ENCODE measurements at places on chromosomes 2 and 18.

DNA sequence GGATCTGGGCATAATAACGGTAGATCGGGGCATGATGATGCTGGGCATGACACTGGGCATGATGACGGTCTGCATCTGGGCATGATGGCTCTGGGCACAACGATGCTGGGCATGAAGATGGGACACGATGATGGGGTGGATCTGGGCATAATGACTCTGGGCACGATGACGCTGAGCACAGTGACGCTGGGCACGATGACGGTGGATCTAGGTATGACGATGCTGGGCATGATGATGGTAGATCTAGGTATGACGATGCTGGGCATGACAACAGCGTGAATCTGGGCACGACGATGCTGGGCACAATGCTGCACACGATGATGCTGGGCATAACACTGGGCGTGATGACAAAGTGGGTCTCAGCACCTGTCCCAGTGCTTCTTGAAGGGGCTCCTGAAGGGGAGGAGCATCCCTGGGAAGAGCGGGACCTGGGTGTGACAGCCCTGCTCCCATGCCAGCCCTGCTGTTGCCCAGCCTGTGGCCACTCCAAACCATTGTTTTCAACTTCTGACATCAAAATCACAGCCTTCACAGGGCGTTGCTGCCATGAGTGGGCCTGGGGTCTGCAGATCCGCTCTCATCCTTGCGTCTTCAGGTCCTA, 30.4 kb upstream of the ALLC start:
- peak; percentile 6 for DNase-seq

DNA sequence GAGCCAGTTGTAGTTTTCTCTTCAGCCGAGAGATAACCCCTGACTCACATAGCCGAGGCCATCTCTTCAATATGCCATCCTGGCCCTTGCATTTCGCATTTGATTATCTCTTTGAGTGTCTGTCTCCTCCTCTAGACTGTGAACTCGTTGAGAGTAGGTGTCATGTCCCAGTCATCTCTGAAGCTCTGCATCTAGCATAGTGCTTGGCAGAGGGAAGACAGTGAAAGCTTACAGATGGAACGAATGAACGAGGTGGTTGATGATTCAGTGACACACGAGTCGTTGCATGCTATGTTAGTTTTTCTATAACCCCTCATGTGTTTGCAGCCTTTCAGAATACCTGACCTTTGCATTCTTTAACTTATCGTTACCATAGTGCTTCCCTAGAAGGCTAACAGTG, 59.9 kb upstream of the CYRIA start:
- DNase-seq: no peak

DNA sequence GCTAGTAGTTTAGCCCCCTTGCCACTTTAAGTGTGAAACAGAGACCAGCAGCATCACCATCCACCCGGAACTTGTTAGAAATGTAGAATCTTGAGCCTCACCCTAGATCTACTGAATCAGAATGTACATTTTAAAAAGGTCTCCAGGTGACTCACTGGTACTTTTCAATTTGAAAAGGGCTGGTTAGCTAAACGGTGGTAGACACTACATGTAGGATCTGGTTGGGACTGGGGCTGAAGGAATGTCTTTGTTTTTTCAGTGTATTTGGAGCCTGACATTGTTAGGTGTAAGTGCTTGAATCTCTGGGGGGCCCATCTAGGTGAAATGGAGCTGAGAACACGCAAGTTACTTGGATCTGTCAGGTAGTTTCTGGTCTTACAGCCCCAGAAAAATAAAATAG, 44.0 kb upstream of the XPO1 start:
- DNase-seq: no peak

DNA sequence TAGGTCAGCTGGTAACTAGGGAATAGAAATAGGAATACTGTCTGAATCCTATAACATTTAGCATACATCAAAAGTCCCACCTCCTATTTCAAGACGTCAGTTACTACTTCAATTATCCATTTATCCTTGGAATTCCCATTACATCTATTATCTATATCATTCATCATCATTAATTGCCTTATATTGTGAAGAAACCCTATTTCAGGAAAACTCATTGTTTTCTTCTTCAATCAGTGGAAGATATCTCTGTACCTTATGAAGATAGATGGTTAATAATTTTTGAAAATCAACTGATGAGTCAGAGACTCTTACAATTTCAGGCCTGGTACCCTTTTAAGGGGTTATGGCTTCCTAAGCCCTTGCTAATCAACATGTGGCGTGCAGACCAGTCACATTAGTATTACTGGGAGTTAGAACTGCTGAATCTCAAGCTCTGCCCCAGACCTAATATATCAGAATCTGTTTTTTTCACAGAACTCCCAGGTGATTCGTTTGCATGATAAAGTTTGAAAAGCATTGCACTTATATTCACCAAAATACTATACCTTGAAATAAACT, 69.3 kb upstream of the PGAP1 start:
- DNase-seq: no peak

DNA sequence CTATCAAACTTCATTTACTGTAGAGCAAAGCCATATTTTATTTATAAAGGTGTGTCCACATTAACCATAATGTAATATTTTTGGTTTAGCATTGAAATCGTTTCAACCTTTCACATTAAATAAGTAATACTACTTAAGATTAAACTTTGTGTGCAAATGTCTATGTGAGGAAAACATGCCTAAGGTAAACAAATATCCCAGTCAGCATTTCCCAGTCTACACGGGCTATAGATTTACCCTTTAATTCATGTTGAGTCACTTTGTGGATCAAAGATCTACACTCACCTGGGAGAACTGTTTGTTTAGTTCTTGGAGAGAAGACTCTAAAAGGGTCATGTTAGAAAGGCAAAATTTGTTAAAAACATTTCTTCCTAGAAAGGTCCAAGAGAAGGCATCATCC, 89.1 kb downstream of the ABCA12 start:
- DNase-seq: no peak

GRCh38 chr2:227043981-227044380, 120.0 kb downstream of the COL4A4 start:
- no peak for DNase-seq

GRCh38 chr18:74381621-74382295, 66.1 kb downstream of the C18orf63 start:
- DNase-seq: no peak

GRCh38 chr2:41937464-41937906, 110.3 kb upstream of the PKDCC start:
- DNase-seq: no peak

Measured in uterus (tissue), 4 donors.